ENCODE measurements at places on chromosomes 5 and 9.

DNA sequence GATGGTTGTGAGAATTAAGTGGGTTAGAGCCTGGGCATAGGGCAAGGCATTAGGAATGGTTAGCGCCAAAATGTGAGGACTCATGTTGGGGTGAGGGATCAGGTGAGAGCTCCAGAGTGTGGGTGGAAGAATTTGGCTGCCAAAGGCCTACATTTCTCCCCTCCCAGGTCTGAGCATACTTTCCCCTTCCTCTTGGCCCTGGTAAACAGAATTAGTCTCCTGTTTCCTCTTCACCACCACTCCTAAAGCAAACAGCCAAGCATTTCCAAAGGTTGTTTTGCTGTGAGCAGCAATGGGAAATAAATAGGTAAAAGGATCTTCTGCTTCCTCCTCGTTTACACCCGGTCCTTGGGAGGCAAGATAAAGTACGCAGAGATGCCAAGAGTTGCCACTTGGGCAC lies 132.5 kb downstream of the ZSWIM6 start:
- no peak for DNase-seq

DNA sequence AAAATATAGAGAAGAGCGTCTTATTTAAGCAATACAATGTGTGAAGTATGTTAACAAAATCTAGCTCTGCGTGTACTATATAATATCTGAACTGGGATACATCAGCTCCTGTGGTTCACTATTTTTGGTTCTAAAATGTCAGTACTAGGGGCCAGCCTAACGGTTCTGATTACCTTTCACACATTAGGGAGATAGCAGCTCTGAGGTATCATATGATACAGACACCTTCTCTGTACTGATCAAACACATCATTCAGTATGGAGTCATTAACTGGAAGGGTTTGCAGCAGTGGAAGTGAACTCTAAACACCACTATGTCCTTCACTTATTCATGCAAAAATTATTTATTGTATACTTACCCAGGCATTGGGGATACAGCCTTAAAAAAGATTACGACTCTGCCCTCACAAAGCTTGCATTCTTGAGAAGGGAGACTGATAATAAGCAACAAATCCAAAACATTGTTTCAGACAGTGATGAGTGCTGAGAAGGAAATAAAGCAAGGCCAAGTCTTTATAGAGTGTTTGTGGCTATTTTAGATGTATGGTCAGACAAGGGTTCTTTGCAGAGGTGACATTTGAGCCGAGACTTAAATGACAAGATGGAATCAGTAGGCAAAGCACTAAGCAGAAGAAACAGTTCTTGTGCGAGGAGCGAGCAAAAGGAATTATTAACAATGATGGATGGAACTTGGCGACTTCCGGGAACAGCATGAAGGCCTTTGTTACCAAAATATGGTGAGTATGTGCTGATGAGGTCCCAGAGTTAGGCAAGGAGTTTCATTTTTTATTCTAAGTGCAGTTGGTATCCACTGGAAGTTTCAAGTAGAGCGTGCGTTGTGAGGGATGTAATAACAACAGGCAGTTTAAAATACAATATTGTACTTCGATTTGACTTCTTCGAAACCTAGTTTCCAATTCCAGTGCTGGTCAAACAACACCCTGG lies 1.8 kb upstream of the LNPEP start:
- no peak for DNase-seq

DNA sequence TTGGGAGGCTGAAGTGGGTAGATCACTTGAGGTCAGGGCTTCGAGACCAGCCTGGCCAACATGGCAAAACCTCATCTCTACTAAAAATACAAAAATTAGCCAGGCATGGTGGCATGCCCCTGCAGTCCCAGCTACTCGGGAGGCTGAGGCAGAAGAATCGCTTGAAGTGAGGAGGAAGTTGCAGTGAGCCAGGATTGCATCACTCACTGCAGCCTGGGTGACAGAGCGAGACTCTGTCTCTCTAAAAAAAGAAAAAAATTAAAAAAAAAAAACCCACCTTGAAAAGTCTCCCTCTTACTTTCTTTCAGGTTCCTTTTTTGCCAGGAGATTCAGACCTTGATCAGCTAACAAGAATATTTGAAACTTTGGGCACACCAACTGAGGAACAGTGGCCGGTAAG lies 34.2 kb downstream of the CDK7 start:
- DNase-seq: no peak

DNA sequence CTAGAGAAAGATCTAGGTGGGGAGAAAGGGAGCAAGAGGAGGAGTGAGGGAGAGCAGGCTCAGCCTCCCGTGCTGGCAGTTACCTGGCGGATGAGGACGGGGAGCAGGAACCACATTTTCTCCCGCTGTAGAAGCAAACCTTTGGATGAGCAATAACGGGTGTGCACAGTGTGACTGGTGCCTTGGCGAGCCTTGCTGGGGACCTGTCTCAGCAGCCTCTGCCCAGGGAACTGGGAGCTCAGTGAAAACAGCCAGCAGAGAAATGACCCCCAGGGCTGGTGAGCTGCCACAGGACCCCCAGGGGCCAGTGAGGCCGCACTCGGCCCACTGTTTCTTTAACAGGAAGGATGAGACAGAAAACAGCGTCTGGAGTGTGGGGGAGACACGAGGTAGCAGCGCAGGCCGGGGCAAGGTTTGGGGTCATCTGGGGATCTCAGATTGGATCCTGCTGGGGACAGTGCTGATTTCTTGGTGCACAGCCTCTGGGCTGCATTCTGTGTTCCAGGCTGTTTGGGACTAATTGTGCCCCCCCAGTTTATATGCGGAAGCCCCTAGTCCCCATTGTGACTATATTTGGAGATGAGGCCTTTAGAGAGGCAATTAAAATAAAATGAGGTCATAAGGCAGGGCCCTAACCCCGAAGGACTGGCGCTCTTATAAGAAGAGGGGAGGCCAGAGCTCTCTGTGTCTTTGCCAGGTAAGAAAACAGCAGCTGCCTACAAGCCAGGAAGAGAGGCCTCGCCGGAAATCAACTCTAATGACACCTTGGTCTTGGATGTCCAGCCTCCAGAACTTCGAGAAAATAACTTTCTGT lies 118.8 kb upstream of the PHYKPL start:
- no peak for DNase-seq

- peak; percentile 73 for DNase-seq
These were observed 57.2 kb downstream of the COL5A1 start for GRCh38 chr9:134698587-134699342.

DNA sequence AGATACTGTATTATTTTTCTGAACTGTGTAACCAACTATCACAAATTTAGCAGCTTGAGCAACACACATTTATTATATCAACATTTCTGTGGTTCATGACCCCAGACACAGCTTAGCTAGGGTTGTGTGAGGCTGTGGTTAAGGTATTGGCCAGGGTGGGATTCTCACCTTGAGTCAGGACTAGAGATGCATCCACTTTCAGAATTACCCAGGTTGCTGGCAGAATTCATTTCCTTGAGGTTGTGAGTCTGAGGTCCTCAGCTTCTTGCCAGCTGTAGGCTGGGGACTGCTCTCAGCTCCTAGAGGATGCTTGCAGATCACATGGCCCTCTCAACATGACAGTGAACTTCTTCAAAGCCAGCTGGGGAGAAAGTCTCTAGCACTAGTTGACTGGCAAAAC lies 122.5 kb upstream of the RASGRF2 start:
- peak; percentile 26 for DNase-seq

GRCh38 chr5:60792438-60792837 lies 51.6 kb downstream of the ELOVL7 start:
- no peak for DNase-seq

DNA sequence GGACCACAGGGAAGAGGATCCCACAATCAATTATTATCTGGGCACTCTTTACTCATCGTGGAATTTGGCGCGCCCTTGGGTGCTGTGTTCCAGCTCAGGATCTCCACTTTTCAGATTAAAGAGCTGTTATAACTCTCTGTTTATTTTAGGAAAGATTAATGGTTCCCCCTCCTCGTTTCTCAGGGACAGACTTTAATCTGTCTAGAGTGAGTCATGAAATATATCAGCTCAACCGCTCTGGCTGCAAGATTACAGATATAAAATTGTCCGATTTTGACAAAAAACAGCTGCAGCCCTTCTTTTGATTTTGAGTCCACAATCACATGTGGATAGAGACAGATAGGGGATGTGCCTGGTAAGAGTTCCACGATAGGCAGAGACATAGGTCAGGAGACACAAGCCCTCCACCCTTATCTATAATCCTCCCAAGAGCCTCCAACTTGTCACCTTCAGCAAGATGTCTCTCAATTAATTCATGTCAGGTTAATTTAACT lies 77.6 kb upstream of the ANKRD55 start:
- DNase-seq: no peak

GRCh38 chr9:14136646-14137370 lies 177.1 kb downstream of the NFIB start:
- no peak for DNase-seq

GRCh38 chr9:124420991-124421543 lies 5.8 kb upstream of the PSMB7 start:
- no peak for DNase-seq

GRCh38 chr5:150641006-150641570 lies 628 bp downstream of the SYNPO start:
- DNase-seq: no peak

DNA sequence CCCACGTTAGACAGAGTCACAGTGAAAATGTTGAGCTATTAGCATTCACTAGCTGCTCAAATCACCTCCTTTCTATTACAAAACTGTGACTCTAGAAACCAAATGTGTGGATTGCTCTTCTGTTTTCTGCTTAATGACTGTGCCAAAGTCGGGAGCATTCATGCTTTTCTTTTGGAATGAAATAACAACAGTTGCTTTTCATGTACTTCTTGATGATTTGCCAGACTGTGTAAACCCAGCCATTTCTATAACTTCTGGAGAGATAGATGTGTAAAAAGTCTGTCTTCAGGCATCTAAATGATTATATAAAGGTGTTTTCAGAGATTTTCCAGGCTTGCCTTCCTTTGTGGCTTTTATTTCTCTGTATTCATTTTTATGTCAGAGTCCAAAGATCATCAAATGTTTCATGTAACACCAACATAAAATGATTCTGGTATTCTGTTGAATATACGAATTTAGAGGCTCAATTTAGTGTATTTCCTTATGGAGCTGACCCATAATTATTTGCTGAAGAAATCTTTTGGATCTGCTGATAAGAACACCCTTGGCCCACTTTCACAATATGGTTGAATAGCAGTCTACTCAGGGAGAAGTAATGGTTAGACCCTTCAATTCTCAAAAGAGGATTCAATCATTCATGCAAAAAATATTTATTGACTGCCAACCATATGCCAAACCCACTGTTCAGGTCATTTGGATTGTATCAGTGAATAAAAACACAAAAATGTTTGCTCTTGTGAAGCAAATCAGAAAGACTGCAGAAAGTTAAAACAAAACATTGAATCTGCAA lies 581.2 kb downstream of the CDH18 start:
- DNase-seq: no peak
